Fibroblast of villous mesenchyme (primary cell): ENCODE measurements at places on chromosomes 5 and 9. TPM values are rescaled to one million over a fixed set of nuclear protein-coding genes. Genes with fewer than 3 reads are reported as not detected.

Gene GRHPR
- 142 and 154 TPM in 2 replicates for total RNA-seq

Gene IRX2
- 0.32 and 3.0 TPM in 2 replicates for total RNA-seq

Gene PPP2CA
- total RNA-seq = 41.9 and 60.9 TPM in 2 replicates

Gene TYRP1
- total RNA-seq = 0.43 and 2.9 TPM in 2 replicates

DNA sequence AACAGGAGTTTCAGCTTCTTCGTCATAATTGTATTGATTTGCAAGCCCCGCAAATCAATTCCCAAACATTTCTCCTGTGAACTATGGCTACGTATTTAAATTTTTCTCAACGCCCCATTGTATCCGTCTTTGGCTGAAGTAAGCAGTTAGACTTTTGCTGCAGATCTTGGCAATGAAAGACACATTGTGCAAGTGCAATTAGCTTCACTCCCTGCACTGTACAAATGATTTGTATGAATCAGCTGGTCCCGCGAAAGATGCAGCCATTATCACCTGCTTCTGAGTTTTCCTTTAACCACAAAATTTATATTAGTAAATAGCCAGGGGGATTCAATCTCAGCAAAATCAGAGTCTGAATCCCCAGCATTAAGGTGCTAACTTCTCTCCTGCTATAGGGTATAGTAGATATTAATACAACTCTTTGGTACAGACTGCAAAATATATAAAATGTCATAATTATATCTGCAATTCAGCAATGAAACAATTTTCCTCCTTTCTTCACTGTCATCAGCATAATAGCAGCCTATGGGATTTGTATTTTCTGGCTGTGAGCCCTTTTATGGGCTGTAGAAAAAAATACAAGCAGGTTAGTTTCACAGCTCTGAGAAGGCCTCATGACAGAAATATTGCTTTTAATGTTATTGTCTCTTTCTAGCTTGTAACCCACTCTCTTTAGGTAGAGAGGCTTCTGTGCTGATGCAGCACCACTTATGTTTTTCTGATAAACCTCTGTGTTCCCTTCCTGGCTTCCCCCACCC is 68.4 kb upstream of the SMARCA2 start:
- no peak for DNase-seq
